ENCODE measurements at places on chromosomes 2 and 18.

GRCh38 chr2:231245249-231246094, 47.0 kb downstream of the ARMC9 start:
- H3K27me3 ChIP-seq: no peaks in the 10 kb centered on the region
- no peak for DNase-seq
- H3K4me3 ChIP-seq: no peak overlapping the region
- H3K4me1 ChIP-seq: no peaks in the 10 kb centered on the region
- H3K36me3 ChIP-seq: no peaks in the 10 kb centered on the region

GRCh38 chr2:233477548-233478433, 88.8 kb downstream of the USP40 start:
- H3K27ac ChIP-seq: peak overlapping the region; percentile 11
- DNase-seq: no peak
- peaks cover 54% of the 10 kb centered on the region for H3K36me3 ChIP-seq
- no peak overlapping the region for H3K4me3 ChIP-seq

GRCh38 chr2:182066400-182067087, 80.9 kb downstream of the PPP1R1C start:
- H3K4me3 ChIP-seq: no peak overlapping the region
- no peaks in the 10 kb centered on the region for H3K4me1 ChIP-seq
- no peak overlapping the region for H3K27ac ChIP-seq
- H3K27me3 ChIP-seq: peaks cover 4% of the 10 kb centered on the region

GRCh38 chr2:195659114-195659513, 2.1 kb downstream of the SLC39A10 start:
- H3K36me3 ChIP-seq: peaks cover 38% of the 10 kb centered on the region
- peak overlapping the region; percentile 97 for H3K4me3 ChIP-seq
- H3K4me1 ChIP-seq: peaks cover 50% of the 10 kb centered on the region
- H3K27ac ChIP-seq: peak overlapping the region; percentile 99

GRCh38 chr2:200575957-200576356, 9.9 kb upstream of the AOX1 start:
- H3K36me3 ChIP-seq: peaks cover 22% of the 10 kb centered on the region
- peaks cover 11% of the 10 kb centered on the region for H3K4me1 ChIP-seq

- peaks cover 3% of the 10 kb centered on the region for H3K27me3 ChIP-seq
- no peaks in the 10 kb centered on the region for H3K4me1 ChIP-seq
- no peak for DNase-seq
- no peaks in the 10 kb centered on the region for H3K36me3 ChIP-seq
- no peak overlapping the region for H3K4me3 ChIP-seq
Observed at GRCh38 chr2:15799432-15799827, 140.9 kb upstream of the MYCN start.

GRCh38 chr2:157087373-157088002, 170.0 kb upstream of the GALNT5 start:
- no peaks in the 10 kb centered on the region for H3K27me3 ChIP-seq
- no peaks in the 10 kb centered on the region for H3K4me1 ChIP-seq

- H3K27me3 ChIP-seq: no peaks in the 10 kb centered on the region
- H3K27ac ChIP-seq: peak overlapping the region; percentile 80
- no peak for DNase-seq
- H3K36me3 ChIP-seq: peaks cover 47% of the 10 kb centered on the region
- no peak overlapping the region for H3K4me3 ChIP-seq
Observed at GRCh38 chr2:239339241-239339640, 61.6 kb downstream of the HDAC4 start.

GRCh38 chr2:224598678-224599077, 13.5 kb upstream of the CUL3 start:
- H3K27ac ChIP-seq: no peak overlapping the region
- no peaks in the 10 kb centered on the region for H3K36me3 ChIP-seq
- no peak overlapping the region for H3K4me3 ChIP-seq
- peaks cover 20% of the 10 kb centered on the region for H3K4me1 ChIP-seq

GRCh38 chr2:112006076-112006410, 49.0 kb upstream of the TMEM87B start:
- no peaks in the 10 kb centered on the region for H3K36me3 ChIP-seq
- H3K4me1 ChIP-seq: peaks cover 4% of the 10 kb centered on the region
- no peak for DNase-seq
- H3K4me3 ChIP-seq: no peak overlapping the region
- H3K27ac ChIP-seq: no peak overlapping the region
- no peaks in the 10 kb centered on the region for H3K27me3 ChIP-seq

DNA sequence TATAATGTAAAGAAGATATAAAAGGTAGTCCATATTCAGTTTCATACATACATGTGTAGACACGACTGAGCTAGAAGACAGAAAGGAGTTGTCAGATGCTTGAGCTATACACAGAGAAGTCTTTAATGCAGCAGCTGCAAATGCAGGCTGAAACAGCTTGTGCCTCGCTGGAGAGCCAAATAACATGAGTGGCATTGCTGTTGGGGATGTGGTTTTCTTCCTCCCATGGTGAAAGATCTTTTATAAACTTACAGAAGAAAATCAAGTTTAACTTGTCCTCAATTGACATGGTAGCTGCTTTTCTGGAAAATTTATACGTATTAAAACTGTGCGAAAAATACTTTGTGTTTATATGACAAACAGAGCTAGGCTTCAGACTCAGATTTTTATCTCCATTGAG, 16.4 kb upstream of the IL1R1 start:
- H3K27me3 ChIP-seq: peaks cover 8% of the 10 kb centered on the region
- H3K4me3 ChIP-seq: no peak overlapping the region
- no peak overlapping the region for H3K27ac ChIP-seq
- H3K36me3 ChIP-seq: peaks cover 18% of the 10 kb centered on the region

DNA sequence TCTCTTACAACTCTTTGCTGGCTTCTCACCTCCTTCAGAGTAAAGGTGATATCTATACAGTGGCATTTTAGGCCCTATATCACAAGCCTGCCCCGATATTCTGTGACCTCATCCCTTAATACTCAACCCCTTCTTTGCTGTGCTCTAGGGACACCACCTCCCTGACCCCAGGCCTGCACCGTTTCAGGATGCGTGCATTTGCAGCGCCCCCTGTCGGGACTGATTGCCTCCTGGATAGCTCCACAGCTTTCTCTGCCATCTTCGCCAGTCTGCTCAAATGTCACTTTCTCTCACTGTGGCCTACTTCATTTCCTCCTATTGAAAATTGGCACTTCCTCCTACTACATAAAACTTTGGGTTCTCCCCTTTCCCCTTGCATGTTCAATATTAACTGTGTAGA, 289.6 kb downstream of the SOCS6 start:
- no peaks in the 10 kb centered on the region for H3K36me3 ChIP-seq
- H3K27ac ChIP-seq: no peak overlapping the region
- no peaks in the 10 kb centered on the region for H3K27me3 ChIP-seq
- no peak overlapping the region for H3K4me3 ChIP-seq
- H3K4me1 ChIP-seq: no peaks in the 10 kb centered on the region

Data from activated T-cell treated with anti-CD3 and anti-CD28 coated beads, Interleukin-2, amount 50 U/mL, for 24 hours (primary cell).